DMS53 (cell line): ENCODE measurements at places on chromosomes 7 and 10.

- no peak for DNase-seq
Observed at GRCh38 chr10:3439183-3439582, 266.6 kb upstream of the PITRM1 start.

DNA sequence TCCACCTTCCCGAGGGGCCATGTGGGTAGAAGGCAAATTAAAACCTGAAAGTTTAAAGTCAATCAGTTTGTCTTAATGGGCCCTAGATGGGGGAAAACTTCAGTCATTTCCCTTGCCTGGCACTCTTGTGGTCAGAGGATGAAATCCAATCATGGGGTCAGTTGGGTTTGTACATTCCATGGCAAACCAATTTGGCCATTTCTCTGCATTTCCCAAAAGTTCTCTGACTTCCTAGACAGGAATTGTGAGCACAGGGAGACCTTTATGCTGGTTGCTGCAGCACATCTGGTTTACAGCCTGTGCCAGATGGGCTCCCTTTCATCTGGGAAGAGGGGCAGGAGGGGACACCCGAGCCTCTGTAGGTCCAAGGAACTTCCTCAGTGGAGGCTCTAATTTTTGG is 113.0 kb downstream of the CYP26A1 start:
- DNase-seq, result no peak

- DNase-seq, result no peak
Observed at GRCh38 chr7:101869026-101869900, 51.8 kb downstream of the CUX1 start.

- DNase-seq, result no peak
Observed at GRCh38 chr10:132588301-132589013, 50.9 kb downstream of the INPP5A start.

GRCh38 chr10:97852840-97853405 is 3.3 kb downstream of the GOLGA7B start:
- DNase-seq, result no peak

GRCh38 chr7:78476851-78477405 is 678.4 kb downstream of the PHTF2 start:
- no peak for DNase-seq

DNA sequence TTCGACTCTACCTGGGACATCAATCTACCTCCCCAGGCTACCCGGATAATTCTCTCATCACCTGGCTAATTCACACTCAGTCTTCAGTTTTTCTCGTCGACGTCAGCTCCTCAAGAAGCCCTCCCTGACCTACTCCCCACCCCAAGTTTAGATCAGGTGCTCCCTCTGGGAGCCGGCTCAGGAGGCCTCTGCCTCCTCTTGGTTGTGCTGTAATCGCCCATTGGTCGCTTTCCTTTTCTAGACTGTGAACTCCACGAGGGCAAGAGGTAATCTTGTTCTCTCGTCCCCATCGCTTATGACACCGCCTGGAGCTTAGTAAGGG is 461 bp upstream of the WIPF3 start:
- no peak for DNase-seq

DNA sequence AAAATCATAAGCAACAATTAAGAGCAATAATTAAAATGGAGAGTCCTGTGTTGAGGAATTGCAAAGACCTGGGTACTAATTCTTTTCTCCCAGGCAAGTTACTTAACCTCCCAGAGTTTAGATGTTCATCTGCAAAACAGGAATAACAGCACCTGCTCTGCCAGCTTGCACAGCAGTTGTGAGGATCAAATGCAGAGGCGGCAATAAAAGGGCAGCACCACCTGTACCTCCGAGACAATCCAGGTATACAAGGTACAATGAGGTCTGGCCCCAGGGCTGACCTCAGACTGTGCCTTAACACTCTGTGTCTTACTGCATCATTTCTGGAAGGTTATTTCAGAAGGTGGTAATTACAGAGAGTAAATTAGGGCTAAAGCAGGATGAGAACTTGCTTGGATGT is 14.5 kb upstream of the FAM204A start:
- DNase-seq, result peak; percentile 20

- DNase-seq, result no peak
Observed at GRCh38 chr10:14583252-14583651, 191.4 kb downstream of the FAM107B start.
